SK-MEL-5 (cell line): ENCODE measurements at places on chromosomes 2 and 18. TPM values are rescaled to one million over a fixed set of nuclear protein-coding genes. Genes with fewer than 3 reads are reported as not detected.

DNA sequence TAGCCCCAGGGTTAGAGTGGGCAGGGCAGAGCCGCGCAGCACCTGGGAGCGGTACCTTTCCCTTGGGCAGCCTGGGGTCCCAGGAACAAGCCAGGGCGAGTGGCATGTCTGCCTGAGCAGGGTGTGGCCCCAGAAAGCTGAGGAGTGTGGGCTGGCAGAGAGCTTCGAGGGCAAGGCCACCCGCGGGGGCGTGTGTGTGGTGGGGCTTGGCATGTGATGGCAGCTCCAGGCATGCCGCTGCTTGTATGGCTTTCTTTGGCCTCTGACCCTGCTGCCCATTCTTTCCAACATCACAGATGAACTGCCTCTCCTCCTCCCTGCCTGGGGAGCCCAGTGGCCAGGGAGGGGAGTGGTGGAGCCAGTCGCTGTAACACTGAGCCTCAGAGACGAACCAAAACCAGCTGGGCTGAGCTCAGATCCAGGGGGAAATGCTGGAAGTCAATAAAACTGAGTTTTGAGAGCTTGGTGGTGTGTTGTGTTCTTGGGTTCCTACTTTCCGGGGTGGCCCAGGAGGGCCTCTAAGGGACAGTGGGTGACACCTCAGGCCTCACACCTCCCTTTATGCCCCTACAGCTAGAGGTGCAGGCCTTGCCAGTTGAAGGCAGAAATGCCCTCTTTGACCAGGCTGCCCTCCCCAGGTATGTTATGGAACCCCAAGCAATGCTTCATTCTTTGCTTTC lies 7.4 kb downstream of the DNAJB2 start:
- DNase-seq = no peak

GRCh38 chr2:134459706-134460406 lies 206.0 kb downstream of the MGAT5 start:
- DNase-seq = no peak

DNA sequence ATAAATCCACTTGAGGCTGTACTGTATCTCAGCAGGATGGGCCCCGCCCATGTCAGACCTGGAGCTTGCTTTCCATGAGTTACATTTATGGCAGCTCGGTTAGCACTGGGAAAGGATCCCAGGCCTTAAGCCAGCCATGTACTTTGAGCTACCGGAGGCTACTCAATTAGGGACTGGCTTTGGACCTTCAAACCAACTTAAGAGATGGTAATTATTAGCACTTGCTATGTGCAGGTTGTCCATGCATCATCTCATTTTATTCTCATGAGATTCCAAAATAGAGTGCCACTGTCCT lies 64.4 kb downstream of the ACTR2 start:
- DNase-seq = no peak

GRCh38 chr2:37870829-37871228 lies 54.3 kb upstream of the RMDN2 start:
- DNase-seq = no peak

DNA sequence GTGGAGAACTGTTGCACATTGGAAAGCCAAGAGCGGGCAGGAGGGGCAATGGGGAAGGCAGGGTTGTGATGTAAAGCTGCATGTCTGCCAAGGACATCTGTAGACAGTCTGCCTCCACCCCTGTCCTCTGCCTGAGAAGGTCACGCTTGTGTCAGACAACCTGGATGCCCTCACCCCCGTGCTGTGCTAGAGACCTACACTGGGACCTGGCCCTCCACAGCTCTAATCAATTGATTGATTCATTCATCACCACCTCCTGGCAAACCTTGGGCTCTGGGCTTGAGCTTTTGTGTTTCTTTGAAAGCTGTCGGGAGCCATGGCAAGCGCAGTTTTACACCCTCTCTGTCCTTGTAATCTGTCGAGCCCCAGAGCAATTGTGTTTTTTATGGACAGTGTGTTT lies 41.1 kb downstream of the MARCO start:
- no peak for DNase-seq

Gene KIF1A
- 0.50 TPM in 1 of 2 replicates, not detected in the other for total RNA-seq
